ENCODE measurements at places on chromosomes 12 and 14.

- no peak for DNase-seq
Measured at GRCh38 chr14:76101391-76102379, 50.0 kb upstream of the GPATCH2L start.

DNA sequence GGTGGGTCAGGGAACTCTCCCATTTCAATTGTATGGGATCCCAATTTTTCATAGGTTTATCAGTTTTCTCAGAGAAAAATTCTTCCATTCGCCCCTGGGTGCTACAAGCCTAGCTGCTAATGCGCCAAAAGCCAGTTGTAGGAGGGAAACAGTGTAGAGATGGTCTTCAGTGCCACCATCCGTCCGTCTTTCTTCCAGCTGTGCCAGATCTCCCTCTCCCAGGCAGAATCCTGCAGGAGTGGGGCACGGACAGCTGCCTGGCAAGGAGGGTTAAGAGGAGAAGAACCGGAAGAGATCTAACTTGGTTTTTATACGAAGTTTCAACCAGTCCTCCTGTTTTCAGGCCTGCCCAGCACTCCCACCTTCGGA lies 38.9 kb upstream of the FUT8 start:
- no peak for DNase-seq

GRCh38 chr12:42908712-42909111 lies 319.2 kb upstream of the PRICKLE1 start:
- no peak for DNase-seq

GRCh38 chr12:43789941-43790340 lies 16.2 kb downstream of the TWF1 start:
- no peak for DNase-seq

Measured in effector CD4-positive, alpha-beta T cell (primary cell).